ENCODE measurements at places on chromosomes 2 and 18.

DNA sequence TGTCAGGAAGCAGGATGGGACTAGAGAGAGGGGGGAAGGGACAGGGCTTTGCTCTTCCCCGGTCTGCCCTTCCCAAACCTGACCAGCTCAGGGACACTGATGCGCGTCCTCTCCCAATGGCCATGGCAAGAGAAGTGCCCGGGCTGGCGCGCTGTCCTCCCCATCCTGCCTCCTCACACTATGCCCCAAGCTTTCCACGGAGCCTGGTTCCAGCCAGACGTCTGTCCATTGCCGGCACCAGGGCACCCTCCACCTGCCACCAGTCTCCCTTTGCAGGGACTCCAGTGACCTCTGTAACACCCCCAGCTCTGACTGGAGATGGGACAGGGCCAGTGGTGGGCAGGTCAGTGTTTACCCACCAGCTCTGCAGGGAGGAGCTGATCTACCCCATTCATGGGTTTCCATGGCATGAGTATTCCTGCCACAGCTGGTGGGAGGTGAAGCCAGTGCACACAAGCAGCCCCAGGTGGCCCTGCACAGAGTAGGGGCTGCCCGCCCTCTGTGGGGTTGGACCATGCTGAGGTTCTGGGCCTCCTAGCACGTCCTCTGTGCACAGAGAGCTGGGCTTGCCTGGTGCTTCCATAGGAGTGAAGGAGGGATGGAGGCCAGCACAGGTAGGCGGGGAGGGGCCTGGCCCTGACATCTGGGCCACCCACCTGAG, 109.5 kb downstream of the PXDN start:
- no peak for DNase-seq

- no peak for DNase-seq
Observed at GRCh38 chr2:121907928-121908327, 152.5 kb downstream of the TSN start.

GRCh38 chr2:230203110-230203676, 16.6 kb downstream of the SP110 start:
- peak; percentile 59 for DNase-seq

- no peak for DNase-seq
Observed at GRCh38 chr18:76209597-76209996, 285.4 kb downstream of the ZNF516 start.

DNA sequence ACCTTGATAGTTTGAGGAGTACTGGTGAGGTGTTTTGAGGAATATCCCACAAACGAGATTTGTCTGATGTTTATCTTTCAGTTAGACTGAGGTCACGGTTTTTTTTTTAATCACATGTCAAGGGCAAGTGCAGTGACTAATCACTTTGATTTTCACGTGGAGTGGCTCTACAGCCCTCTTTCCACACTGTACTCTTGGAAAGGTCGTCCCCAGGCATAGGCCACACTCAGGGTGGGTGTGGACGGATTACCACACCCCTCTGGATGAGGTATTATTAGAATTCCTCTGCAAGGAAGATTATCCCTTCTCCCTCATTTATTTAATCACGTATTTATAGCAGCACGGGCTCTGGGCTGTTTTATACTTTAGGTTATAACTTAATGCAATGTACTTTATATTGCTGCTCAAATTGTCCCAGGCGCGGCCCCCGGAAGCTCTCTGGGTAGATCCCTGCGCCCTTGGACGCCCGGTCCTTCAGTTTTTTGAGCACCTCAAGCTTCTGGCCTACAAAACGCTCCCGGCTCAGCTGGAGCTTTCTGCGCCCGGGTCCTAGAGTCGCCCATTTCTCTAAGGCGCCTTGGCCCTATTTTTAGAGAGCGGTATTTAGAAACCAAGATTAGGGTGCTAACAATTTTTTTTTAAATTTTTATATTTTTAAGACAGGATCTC, 515 bp upstream of the PLEKHB2 start:
- peak; percentile 5 for DNase-seq

DNA sequence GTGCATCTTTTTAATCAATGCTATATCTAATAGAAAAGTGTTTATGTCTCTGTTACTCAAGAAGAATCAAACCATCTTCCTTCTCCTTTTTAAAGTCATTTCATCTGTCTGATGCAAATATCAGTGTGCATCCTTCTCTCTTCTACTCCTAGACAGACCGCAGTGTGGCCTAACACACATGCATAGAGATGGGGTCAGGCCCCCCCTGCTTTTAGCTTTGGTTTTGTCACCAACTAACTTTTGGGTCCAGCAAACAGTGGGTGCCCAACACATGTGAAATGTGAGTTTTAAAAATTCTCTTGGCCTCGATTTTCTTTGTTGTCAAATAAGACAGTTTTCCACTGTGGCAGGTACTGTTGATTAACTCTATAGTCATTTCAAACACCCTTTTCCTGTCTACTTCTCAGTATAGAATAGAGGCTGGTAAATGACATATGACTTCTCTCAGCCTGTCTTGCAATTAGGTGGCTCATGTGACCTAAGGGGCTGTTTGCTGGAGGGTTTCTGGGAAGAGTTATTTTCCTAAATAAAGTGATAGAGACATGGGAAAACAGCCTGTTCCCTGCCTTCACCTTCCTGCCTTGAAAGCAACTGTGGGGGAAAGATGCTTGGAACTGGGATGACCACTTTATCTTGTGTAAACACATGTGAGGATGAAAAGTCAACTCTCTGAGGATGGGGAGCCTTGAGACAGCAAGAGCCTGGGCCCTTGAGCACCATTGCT, 65.7 kb upstream of the DARS1 start:
- DNase-seq = no peak

DNA sequence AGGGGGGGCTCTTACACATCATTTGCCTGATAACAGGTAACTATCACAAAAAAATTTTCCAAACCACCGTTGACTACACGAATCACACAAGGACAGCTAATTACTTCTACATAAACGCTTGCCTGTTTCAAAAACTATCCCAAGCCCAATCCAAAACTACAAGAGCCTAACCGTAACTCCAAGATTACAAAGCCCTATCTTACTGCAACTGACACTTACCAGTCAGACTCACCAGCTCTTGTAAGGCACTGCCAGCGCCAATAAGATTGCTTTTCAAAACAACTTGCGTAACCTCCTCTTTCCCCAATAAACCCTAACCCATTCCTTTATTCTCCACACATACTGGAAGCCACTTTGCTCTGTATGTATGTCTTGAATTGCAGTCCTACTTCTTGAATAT, 148.4 kb downstream of the NBAS start:
- DNase-seq = no peak

GRCh38 chr2:40279001-40279400, 172.9 kb downstream of the SLC8A1 start:
- no peak for DNase-seq

GRCh38 chr2:199810422-199811171, 40.4 kb downstream of the FTCDNL1 start:
- DNase-seq = no peak

GRCh38 chr18:21215490-21215889, 26.5 kb upstream of the GREB1L start:
- DNase-seq = no peak

DNA sequence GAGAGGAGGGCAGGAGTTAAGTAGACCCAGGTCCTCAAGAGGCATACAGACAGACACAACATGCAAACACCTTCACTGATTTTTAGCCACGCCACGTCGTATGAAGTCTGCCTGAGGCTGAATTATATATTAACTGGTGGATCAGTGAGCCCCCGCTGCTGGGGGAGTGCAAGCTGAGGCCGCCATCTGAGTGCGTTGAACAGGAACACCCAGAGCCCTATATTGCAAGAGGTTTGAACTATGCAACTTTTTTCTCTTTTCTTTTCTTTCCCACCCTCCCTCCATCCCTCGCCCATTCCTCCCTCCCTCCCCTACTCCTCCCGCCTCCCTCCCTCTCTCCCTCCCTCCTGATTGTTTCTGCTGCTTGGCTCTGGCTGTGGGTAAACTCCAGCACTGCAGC, 30.2 kb downstream of the SETBP1 start:
- no peak for DNase-seq

- DNase-seq = no peak
Observed at GRCh38 chr2:53513167-53513666, 254.4 kb upstream of the CHAC2 start.

- peak; percentile 17 for DNase-seq
Observed at GRCh38 chr2:241218131-241219029, 29.9 kb downstream of the ANO7 start.

GRCh38 chr18:37138456-37138855, 309.5 kb downstream of the KIAA1328 start:
- no peak for DNase-seq

DNA sequence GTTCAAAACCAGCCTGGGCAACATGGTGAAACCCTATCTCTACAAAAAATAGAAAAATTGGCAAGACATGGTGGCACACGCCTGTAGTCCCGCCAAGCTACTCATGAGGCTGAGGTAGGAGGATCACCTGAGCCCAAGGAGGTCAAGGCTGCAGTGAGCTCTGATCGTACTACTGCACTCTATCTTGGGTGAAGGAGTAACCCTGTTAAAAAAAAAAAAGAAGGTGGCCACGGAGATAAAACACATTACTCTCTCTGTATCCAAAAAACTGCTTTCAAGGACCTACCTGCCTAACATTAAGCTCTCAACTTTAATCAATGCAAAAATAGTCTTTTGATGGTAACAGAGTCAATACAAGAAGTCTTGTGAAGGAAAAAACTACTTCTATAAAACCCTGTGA, 57.3 kb downstream of the BAZ2B start:
- DNase-seq = no peak

DNA sequence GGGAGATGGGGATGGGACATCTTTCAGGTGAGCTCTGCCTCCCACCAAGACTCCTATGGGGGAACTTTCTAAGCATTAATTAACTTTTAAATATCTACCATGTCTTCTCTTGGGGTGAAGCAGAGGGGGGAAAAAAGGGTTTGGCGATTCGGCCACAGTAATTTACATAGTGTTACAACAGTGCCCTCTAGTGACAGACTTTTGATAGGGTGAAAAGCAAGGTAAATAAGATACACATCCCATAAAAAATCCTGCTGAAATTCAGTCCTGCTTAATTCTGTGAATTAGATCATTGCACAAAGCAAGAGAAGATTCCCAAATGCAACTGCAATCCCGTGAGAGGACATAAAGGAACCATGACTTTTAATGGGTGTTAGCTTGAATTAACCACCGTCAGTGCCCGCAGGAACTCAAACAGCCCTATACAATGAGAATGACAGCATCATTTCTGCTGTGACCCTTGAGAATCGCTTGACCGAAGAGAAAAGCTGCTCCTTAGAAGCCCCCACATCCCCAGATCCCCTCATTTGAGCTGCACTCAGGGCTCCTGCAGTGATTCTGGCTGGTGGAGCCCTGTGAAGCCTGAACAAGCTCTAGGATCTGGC, 32.8 kb downstream of the FAM124B start:
- no peak for DNase-seq

GRCh38 chr2:10668402-10669012, 21.3 kb downstream of the NOL10 start:
- DNase-seq = peak; percentile 27

DNA sequence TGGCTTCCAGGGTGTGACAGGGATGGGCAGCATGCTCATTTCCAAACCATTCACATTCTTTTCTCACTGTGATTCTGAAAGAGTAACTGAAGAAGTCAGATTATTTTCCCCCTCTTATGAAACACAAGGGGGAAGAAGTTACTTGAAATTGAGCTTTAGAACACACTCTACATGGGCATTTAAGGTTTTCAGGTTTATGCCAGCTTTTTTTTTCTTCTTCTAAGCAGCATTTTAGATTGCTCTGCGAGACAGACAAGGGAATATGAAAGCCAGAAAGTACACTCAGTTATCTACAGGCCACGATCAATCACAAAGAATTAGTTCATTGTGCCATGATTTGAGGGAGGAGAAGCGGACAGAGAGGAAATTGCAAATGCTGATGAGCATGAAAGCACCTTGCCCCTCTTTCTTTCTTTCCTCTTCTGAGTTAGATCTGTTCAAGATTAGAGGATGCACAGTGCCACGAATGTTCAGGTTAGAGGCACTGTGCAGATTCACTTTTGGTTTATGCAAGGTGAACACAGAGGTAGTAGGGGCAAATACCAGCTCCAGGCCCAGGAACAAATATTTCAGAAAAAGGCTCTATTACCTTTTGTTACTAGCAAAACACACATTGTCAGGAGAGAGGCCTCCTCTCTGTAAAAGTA, 49.2 kb downstream of the CXCR4 start:
- DNase-seq = no peak

DNA sequence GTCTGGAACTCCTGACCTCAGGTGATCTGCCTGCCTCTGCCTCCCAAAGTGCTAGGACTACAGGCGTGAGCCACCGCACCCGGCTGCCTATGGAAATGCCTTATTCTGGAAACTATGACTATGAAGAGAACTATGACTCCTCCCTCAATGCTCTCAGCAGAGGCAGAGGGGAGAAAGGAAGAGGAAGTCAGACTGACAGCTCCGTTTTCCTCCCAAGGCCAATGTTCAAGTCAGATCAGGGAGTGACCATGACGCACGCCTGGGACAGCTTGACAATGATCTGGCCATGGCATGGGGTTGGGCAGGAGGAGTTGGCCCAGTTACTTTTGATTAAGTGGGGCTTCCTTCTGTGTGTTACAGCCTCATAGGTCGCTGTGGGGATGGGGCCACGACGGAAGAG, 44.3 kb upstream of the MRPL33 start:
- no peak for DNase-seq

GRCh38 chr2:175097297-175097696, 70.7 kb downstream of the ATF2 start:
- DNase-seq = no peak

DNA sequence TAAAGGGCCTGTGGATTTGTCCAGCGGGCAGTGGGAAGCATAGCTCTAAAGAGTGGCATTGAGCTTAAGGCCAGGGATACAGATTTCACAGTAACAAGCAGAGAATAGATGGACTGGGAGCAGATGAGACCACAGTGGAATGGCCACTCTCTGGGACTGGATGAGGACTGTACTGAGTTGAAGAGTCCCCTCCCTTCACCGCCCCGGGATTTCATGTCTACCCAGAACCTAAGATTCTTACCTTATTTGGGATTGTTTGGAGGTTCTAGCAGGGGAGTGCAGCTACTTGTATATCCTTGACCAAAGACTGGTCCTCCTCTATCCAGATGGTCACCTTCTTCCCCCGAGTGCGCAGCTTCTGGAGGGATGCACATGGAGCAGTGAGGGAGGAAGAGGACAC, 28.0 kb upstream of the EFEMP1 start:
- DNase-seq = no peak

DNA sequence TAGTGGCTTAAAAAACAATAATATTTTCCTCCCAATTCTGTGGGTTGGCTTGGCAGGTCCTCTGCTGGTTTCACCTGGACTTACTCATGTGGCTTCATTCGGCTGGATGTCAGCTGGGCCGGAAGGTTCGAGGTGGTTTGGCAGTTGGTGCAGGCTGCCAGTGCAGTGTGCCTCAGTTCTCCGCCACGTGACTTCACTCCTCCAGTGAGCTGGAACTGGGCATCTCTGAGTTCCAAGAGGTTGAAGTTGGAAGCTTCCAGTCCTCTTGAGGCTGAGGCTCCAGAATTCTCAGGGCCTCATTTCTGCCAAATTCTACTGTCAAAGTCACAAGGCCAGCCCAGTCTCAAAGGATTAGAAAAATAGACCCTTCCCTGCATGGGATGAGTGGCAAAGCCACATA, 83.4 kb upstream of the B3GNT7 start:
- DNase-seq = no peak

GRCh38 chr18:28161608-28162599, 15.0 kb downstream of the CDH2 start:
- no peak for DNase-seq

Data from GM12878 (cell line).